ENCODE measurements at places on chromosomes 2 and 18.

DNA sequence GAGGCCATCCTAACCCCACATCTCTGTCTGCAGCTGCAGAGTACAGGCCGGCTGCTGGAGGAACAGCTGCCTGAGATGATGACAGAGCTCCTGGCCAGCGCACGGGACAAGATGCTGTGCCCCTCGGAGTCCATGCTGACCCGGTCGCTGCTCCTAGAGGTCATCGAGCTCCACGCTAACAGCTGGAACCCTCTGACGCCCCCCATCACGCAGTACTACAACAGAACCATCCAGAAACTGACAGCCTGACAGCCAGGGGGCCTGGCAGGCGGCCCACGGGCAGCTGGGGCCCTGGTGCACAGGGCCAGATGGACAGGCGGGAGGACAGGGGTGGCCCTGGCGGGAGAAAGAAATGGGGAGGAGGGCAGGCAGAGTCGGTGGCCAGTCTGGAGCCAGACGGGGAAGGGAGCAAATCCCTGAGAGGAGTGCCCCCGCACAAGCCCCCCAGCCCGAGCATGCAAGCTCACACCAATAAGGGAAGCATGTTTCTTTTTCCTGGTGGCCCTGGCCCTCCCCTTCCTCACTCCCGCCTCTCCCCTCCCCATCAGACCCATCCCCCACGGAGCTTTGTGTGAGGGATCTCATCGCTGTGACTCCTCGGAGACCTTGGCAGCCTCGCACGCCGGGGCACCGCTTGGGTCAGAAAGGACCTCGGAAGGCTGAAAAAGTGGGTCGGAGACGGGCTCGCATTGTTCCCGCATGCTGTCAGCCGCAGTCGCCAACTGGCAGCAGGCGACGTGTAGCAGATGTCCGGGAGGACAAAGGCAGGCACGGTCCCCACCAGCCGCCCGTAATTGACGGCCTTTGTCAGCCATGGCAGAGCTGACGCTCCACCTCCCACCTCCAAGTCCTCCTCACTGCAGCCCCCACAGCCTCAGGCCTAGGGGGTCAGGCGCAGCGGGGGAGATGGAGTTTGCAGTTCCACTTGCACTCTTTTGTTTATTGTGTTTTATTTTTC is 91.2 kb downstream of the SMAD7 start:
- peak overlapping the region; percentile 13 for H3K27ac ChIP-seq
- no peaks in the 10 kb centered on the region for H3K36me3 ChIP-seq
- H3K27me3 ChIP-seq, result no peaks in the 10 kb centered on the region
- no peak overlapping the region for H3K4me3 ChIP-seq
- DNase-seq, result peak; percentile 23

DNA sequence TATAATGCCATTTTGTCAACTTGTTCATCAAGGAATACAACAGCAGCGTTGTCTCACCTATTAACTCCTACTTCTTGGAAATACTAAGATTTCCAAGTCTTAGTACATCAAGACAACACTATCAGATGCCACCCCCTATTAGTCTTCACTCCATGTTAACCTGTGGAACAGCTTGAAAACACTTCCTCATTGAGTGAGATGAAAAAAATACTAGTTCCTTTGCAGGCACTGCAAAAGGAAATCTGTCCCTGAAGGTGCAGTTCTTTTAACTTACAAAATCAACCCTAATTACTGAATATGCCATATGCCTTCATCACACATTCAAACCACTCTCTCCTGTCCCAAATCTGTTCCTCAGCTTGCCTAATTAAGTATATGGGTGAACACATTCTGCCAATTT is 4.0 kb downstream of the CWC22 start:
- H3K36me3 ChIP-seq, result no peaks in the 10 kb centered on the region
- DNase-seq, result no peak
- H3K27me3 ChIP-seq, result no peaks in the 10 kb centered on the region

DNA sequence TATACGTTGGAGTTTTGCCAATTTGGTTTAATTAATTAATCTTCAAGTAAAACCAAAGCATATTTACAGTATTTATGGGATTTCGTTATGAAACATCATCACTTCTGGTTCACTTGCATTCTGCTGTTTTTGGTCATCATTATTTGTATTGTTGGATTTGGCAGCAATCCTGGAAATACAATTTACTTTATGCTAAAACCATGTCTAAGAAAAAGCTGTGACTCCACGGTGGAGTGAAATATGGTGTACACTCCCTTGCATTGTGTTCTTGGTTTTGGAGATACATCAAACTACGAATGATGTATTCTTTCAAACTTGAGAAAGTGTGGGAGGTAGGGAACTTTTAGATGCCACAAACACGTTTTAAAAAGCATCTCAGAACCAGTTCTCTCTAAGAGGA is 106.4 kb downstream of the CTAGE1 start:
- H3K27me3 ChIP-seq, result no peaks in the 10 kb centered on the region
- no peak overlapping the region for H3K27ac ChIP-seq
- H3K4me1 ChIP-seq, result no peaks in the 10 kb centered on the region
- no peaks in the 10 kb centered on the region for H3K36me3 ChIP-seq
- no peak overlapping the region for H3K4me3 ChIP-seq
- DNase-seq, result no peak

DNA sequence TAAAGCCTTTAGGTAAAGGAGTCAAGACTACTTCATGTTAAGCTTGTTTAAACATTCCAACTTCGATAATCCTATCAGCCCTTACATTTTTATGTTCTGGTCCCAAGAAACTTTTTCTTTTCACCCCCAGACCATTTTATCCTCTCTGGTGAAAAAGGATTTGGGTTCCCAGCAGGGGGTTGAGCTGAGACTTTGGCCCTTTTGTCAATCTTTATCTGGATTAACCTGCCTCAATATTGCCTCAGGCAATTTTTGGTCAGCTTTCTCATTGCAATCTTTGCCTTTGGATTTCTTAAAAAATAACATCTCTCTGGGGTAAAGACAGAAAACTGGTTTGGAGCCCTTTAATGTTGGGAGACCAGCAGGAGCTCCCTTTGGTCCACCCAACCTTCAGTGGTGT is 33.9 kb upstream of the CSRNP3 start:
- no peak overlapping the region for H3K27ac ChIP-seq
- no peaks in the 10 kb centered on the region for H3K4me1 ChIP-seq
- H3K27me3 ChIP-seq, result no peaks in the 10 kb centered on the region
- no peaks in the 10 kb centered on the region for H3K36me3 ChIP-seq
- DNase-seq, result no peak
- no peak overlapping the region for H3K4me3 ChIP-seq

GRCh38 chr2:191724015-191724414 is 46.1 kb downstream of the NABP1 start:
- no peaks in the 10 kb centered on the region for H3K4me1 ChIP-seq
- H3K27ac ChIP-seq, result no peak overlapping the region
- H3K27me3 ChIP-seq, result no peaks in the 10 kb centered on the region

DNA sequence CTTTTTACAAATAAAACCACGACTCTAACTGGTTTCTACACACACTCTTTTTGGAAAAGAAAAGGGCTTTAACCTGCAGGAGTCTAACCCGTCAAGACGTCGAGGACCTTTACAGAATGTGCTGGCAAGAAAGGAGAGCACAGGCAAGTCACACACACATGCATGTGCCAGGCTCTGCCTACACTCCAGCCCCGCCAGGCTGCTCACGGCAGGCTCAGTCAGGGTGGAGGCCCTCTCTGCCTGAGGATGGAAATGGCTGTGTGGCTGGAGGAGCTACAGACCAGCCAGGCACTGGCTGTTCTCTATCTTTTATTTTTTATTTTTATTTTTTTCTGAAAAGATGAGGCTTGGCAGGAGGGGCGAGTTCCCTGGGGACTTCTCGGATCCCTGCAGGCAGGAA is 10.2 kb downstream of the SIX3 start:
- peak overlapping the region; percentile 27 for H3K4me3 ChIP-seq
- peaks cover 3% of the 10 kb centered on the region for H3K4me1 ChIP-seq
- H3K27ac ChIP-seq, result no peak overlapping the region
- no peak for DNase-seq
- H3K27me3 ChIP-seq, result peaks cover 100% of the 10 kb centered on the region

DNA sequence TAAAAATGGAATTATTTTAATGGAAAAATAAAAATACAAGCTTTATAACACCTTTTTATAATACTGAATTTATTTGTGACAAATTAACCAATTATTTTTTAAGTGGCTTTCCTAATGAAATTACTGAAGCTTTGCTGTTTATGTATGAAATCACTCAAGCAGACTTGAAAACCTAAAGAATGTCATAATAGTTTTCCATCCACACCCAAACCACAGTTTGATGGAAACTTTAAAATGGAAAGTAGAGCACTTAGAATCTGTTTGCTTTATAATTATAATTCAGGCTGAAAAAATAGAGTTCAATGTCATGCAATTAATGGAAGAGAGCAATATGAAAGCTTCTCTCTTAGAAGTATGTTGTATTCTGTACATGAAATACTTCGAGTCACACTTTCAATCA is 31.6 kb upstream of the WDR75 start:
- H3K36me3 ChIP-seq, result no peaks in the 10 kb centered on the region
- no peak overlapping the region for H3K4me3 ChIP-seq
- H3K4me1 ChIP-seq, result no peaks in the 10 kb centered on the region
- H3K27me3 ChIP-seq, result no peaks in the 10 kb centered on the region
- H3K27ac ChIP-seq, result no peak overlapping the region

- no peak overlapping the region for H3K27ac ChIP-seq
- no peaks in the 10 kb centered on the region for H3K36me3 ChIP-seq
- DNase-seq, result peak; percentile 18
- H3K27me3 ChIP-seq, result no peaks in the 10 kb centered on the region
Observed at GRCh38 chr2:177572236-177572671, 179.7 kb downstream of the AGPS start.

DNA sequence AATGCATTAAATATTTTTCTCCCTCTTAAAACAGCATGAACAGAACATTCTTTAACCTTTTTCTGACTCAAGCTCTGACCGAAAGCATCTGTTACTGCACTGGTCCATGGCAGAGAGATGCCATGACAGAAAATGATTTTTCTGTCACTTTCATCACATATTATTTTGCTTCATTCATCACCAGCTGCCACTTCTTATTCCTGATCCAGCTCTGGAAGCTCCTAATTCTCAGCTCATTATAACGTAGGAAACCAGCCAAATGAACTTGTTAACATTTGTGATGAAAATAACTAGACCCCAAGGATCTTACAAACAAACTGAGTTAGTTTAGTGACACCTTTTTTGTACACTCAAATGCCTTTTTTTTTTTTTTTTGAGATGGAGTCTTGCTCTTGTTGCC is 7.6 kb upstream of the CFLAR start:
- H3K4me3 ChIP-seq, result no peak overlapping the region
- no peak for DNase-seq
- H3K36me3 ChIP-seq, result no peaks in the 10 kb centered on the region
- no peak overlapping the region for H3K27ac ChIP-seq

- H3K27ac ChIP-seq, result peak overlapping the region; percentile 16
- peak; percentile 59 for DNase-seq
- no peak overlapping the region for H3K4me3 ChIP-seq
Observed at GRCh38 chr18:69948919-69949537, 1.4 kb upstream of the CD226 start.

DNA sequence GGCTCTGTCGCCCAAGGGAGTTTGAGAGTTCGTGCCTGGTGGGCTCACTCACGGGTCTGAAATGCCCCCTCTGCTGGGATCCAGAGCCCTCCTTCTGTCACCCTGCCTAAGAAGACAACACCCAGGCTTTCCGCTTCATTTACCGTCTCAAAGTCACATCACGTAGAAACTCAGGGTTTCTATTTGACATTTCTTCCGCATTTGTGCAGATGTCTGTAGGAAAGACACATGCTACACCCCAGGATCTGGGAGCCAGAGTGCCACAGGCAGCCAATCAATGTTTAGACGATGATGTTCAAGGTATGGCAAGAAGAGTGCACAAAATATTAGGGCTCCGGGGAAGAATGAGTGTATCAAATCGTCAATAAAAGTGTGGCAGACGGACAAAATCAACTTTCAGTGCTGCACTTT is 24.4 kb upstream of the ACKR3 start:
- H3K27me3 ChIP-seq, result no peaks in the 10 kb centered on the region
- H3K27ac ChIP-seq, result no peak overlapping the region
- no peak overlapping the region for H3K4me3 ChIP-seq
- no peak for DNase-seq

DNA sequence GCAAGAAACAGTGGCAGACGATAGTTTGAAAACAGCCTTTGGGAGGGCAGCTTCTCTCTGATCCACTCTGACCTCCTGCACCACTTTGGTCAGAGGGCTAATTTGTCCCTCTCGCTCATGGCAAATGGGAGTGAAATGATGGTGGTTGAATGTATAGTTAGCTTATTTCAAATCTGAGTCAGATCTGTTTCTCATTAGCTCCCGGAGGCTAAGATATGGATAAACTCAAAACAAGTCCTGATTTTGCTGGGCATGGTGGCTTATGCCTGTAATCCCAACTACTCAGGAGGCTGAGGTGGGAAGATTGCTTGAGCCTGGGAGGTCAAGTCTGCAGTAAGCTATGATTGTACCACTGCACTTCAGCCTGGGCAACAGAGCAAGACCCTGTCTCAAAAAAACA is 145.0 kb downstream of the ALK start:
- H3K27me3 ChIP-seq, result no peaks in the 10 kb centered on the region
- no peak overlapping the region for H3K27ac ChIP-seq
- no peaks in the 10 kb centered on the region for H3K36me3 ChIP-seq
- no peak overlapping the region for H3K4me3 ChIP-seq
- no peak for DNase-seq

- no peak overlapping the region for H3K27ac ChIP-seq
- no peaks in the 10 kb centered on the region for H3K4me1 ChIP-seq
- peaks cover 69% of the 10 kb centered on the region for H3K27me3 ChIP-seq
- DNase-seq, result no peak
Observed at GRCh38 chr2:70959851-70960832, 18.3 kb upstream of the ANKRD53 start.

- DNase-seq, result no peak
- no peaks in the 10 kb centered on the region for H3K36me3 ChIP-seq
- H3K4me1 ChIP-seq, result peaks cover 50% of the 10 kb centered on the region
- no peak overlapping the region for H3K27ac ChIP-seq
- H3K27me3 ChIP-seq, result no peaks in the 10 kb centered on the region
Observed at GRCh38 chr18:6744816-6745455, 15.4 kb downstream of the ARHGAP28 start.

GRCh38 chr2:3041841-3042600 is 335.6 kb downstream of the EIPR1 start:
- no peaks in the 10 kb centered on the region for H3K36me3 ChIP-seq
- H3K4me3 ChIP-seq, result no peak overlapping the region
- no peaks in the 10 kb centered on the region for H3K27me3 ChIP-seq
- no peaks in the 10 kb centered on the region for H3K4me1 ChIP-seq
